ENCODE measurements at places on chromosomes 1 and 21.

DNA sequence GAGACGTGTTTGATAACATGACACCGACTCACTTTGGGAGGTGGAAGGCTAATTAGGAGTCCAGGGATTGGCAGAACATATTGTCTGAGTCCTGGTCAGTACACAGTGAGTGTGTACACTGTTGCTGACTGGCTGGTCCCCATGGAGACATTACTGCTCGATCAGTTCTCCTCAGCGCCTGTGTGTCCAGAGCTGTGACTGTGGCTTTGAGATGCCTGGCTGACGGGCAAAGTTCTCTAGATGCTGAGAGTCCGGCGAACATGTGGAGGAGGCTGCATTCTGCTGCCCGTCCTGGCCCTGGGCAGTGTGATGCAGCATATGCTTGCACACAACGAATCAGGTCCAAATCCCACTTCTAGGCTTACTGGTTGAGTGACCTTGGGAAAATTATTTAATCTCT lies 280.1 kb upstream of the ST6GALNAC5 start:
- DNase-seq, result no peak

DNA sequence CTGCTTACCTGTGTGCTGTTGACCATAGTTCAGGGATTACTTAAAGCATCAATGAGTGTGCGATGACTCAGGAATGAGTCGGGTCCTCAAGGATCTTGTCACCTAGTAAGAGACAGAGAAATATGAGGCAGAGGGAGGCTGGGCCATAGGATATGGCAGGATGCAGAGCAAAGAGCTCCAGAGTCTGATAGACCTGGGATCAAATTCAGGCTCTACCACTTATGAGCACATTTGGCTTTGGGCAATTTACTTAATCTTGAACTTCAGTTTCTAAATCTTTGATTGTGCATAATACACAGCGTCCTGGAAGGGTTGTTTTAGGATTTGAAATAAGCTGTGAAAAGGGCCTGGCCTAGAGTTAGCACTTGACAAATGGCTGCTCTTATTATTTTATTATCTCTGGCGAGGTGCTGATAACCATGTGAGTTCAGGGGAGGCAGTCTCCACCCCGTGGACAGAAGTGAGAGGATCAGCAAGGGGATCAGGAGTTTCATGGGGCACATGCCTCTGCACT lies 94.5 kb downstream of the ROR1 start:
- peak; percentile 60 for DNase-seq

DNA sequence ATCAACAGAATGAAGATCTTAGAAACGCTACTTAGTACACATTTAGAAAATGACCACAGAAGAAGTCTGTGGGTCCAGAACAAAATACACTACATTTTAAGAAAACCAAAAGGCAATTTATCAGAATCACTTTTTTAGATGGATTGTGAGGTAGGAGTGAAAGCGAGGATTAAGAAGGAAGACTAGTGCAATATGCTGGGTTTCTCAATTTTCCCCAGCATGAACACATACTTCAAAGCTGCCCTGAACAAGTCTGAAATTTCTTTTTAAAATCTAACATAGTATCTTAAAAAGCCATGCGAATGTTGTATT lies 200.5 kb downstream of the SLC45A1 start:
- no peak for DNase-seq

- no peak for DNase-seq
Observed at GRCh38 chr1:3584915-3585314, 26.4 kb downstream of the MEGF6 start.

- DNase-seq, result no peak
Observed at GRCh38 chr21:37149411-37149810, 76.4 kb downstream of the TTC3 start.

DNA sequence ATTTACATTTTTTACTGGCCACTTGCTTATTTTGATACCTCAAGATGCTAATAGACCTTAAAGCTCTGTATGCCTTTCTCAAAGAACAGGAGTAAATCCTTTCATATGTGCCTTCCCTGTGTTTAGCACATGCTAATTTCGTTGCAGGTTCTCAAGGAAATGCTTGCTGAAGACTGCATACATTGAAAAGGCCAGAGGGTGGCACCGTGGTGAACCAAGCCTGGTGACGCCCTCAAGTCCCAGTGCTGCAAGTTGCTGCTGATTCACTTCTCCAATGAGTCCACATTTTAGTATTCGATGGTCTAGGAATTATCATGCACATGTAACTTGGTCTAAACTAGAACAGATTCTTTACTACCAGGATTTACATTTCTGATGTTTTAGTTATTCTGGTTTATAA lies 94.1 kb downstream of the CLDN17 start:
- peak; percentile 60 for DNase-seq

GRCh38 chr1:111481387-111482221 lies 7.8 kb downstream of the C1orf162 start:
- no peak for DNase-seq

DNA sequence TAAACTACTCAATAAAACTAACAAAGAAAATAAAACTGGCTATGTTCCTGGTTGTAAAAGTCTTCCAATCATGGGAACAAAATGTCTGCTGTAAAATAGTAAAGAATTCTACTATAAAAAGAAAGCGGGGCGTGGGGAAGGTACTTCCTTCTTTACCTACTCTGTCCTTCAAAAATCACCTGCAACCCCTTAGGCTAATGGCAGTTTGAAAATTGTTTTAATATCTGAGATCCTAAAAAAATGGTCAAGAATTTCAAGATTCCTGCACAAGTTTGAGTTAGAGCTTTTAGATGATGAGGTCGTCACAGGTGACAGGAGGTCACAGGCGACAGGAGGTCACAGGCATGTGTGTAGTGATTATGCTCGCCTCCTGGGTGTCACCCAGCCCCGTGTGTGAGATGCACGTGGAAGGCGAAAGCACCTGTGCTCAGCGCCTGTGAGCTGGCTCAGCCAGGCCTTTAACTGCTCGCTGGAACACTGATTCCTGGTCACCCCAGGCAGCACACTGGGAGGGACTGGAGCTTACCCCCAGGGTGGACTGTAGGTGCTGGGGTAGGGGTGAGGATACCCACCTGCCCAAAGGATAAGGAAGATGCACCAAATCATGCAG lies 18.6 kb upstream of the TMPRSS2 start:
- no peak for DNase-seq

- no peak for DNase-seq
Observed at GRCh38 chr1:201537891-201538611, 876 bp upstream of the NAV1 start.

DNA sequence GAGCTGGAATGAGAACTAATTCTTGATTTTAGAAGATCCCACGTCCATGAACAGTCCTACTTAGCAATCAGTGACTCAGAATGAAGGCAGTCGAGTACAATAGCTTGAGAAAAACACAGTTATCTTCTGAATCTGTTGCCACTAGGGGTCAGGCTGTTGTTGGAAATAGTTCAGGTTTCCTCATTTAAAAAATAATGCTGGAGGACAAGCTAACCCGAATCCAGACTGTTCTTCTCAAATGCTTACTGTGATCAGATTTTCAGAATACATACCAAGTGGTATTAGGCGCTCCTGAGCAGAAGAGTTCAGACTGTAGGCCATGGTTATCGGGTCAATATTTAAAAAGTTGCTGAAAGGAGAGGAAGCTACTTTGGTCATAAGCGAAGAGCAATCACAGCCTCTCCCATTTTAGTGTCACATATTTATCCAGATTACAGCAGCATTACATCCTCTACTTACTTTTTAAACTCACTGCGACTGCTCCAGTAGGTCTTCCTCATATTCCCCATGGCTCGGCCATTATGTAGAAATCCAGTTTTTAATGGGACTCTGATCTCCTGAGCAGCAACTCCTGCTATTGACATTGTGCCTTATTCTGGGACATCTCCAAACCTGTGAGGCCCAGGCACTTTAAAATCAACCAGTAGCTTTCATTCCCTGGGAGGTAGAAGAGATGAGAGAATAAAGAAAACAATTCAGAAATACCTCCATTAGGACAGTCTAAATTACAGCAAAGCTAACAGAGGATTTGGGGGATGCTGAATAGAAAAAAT lies 10.9 kb downstream of the ERRFI1 start:
- no peak for DNase-seq

DNA sequence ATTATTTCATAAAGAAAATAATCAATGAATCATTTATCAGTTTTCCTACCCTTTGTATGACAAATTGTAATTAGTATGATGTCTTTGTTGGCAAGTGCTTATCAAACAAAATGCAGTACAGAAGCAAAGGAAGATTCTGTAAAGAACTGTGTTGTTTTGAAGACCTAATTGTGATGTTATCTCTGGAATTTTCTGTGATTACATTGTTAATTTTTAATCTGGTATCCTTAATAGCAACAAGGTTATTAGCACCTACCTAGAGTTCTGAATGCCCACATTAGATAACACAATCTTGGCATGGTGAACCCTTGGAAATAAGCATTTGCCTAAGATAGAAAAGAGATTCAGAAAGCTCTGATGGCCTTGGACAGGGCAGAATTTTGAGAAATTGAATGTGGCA lies 274.1 kb upstream of the ST6GALNAC5 start:
- DNase-seq, result no peak

- no peak for DNase-seq
Observed at GRCh38 chr1:42155362-42155761, 2.2 kb downstream of the GUCA2B start.

- DNase-seq, result no peak
Observed at GRCh38 chr21:32459972-32460371, 47.5 kb downstream of the EVA1C start.

DNA sequence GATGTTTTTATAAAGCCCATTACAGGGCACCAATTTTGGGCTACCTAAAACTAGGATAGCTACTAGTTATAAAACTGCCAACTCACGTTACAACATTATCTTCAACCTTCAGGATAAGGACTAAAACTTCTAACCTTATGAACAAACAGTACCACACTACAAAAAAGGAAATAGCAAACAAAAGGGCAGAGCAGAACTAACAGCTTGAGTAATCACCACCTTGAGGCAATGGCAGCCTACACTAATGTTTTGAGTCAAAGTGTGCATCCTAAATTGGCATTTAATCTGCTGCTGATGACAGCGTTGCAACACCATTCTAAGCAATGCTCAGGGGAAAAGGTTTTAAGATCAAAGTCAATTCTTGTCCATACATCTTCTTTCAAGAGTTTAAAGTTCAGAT lies 27.2 kb downstream of the PTP4A2 start:
- DNase-seq, result no peak

DNA sequence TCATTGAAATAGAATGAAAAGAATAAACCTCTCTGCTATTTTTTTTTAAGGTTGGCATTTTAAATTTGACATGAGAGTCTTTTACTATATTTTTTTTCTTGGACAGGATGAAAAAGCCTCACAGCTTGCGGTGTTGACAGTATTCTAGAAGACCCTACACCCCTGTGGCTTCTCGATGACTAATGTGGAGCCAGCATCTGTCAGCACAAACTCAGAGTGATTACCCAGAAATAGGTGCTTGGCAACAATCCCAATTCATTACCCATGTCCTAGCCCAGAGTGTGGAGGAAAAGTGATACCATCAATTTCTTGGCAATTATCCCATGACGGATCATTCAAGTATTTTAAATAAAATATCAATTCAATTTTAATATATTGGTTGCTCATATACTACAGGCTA lies 186.8 kb upstream of the MAP1LC3C start:
- no peak for DNase-seq

- DNase-seq, result no peak
Observed at GRCh38 chr1:67110352-67110751, 24.4 kb downstream of the C1orf141 start.

DNA sequence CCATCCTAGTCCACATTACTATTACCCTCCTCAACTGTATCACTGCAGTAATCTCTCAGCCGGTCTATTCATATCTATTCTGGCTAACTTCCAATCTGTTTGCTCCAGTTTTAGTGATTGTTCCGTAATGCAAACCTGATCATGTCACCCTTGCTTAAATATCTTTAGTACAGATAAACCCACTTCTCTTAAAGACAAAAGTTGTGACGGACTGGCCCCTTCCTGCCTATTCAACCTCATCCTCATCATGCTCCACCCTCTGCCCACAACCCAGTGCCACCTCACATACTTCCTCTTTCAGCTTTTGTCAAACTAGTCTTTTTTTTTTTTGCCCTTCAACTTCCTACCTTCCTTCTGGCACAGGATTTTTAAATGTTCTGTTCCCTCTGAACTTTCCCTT lies 2.8 kb upstream of the C1orf162 start:
- no peak for DNase-seq

DNA sequence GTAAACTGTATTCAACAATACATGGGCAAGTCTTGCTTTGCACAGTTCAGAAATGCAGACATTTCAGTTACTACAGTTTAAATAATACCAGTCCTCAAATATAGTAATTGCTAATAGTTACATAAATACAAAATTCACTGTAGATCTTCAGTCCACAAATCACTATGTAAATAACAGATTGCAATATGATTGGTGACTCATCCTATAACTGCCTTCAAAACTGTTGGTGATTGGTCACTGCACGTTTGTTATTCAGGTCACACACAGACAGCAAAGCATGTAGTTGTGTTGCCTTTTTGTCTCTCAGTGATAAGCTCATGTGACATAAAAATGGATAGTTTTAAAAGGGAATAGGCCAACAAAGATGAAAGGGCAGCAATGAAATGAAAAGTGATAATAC lies 186.5 kb upstream of the CTTNBP2NL start:
- DNase-seq, result peak; percentile 14

DNA sequence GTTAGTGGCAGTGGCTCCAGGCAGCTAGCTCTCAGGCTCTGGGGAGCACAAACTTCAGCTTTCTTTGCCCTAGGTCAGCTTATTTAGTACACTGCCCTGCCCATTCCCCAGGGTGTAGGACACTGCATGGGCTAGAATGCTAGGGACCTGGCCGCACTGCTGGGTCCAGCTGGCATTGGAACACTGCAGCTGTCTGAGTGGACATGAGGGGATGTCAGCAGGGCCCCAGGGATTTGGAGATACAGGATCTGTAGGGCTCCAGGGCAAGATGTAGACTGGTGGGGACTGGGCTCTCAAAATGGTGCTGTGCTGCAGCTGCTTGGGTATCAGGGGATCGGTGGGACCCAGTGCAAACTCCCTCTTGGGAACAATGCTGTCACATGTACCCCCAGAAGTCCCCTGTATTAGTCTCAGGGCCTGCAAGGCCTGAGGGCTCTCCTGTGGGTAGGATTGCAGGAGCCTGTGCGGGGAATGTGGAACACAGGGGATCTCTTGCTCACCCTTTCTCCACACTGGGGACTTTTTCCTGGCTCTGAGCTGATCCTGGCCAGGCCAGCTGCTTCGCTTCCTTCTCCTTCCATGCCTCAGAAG lies 25.2 kb upstream of the TTC22 start:
- no peak for DNase-seq

DNA sequence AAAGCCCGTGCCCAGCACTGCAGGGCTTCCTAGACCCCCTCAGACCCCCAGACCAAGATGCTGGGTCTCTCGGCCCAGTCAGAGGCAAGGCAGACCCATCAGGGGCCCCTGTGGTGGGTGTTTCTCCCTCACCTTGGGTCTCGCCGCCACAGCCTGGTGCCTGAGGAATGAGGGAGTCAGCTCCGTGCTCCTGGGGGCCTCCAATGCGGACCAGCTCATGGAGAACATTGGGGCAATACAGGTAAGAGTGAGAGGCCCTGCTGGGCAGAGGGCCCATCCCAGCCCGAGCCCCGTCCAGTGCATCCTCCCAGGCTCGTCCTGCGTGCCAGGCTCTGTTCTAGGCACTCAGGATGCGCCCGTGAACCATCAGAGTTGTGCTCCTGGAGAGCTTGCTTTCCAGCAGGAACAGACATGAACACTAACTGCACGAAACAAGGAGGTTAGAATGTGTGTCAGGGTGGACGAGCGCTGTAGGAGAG lies 51.5 kb downstream of the KCNAB2 start:
- no peak for DNase-seq

Measured in epithelial cell of prostate (primary cell).